ENCODE measurements at places on chromosomes 2 and 18.

DNA sequence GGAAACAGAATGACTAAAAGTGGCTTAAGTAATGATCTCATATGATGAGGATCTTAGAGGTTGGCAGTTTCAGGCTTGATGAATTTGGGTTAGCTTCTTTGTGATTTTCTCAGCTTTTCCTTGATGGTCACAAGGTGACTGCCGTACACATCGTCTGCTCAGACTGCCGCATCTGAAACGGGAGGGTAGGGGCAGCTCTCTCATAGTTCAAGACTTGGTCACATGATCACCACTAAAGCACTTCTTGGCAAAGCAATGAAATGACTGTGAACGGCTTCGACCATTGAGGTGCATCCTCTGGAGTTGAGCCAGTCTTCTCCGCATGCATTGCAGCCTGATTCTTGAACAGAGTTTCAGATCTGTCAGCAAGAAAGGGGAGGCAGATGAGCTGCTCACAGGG is 43.8 kb downstream of the LPIN1 start:
- DNase-seq, result no peak

DNA sequence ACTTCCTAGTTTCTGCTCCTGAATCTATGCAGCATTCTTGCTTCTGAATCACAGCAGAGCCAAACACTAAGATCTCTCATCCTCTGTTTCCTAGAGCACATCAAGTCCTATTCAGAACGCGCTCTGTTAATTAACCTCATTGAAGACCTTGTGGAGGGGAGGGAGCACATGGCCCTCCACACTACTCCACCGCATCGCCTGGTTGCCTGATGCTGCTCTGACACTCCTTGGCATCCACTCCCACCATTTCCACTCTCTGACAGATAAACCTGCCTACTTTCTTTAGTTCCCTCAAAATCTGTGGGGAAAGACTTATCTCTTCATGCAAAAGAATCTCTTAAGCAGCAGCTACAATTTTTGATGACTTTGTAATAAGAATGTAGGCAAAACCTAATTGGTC is 802.3 kb upstream of the GYPC start:
- no peak for DNase-seq

- no peak for DNase-seq
These were observed 157.7 kb downstream of the COL4A4 start for GRCh38 chr2:227006189-227006897.

DNA sequence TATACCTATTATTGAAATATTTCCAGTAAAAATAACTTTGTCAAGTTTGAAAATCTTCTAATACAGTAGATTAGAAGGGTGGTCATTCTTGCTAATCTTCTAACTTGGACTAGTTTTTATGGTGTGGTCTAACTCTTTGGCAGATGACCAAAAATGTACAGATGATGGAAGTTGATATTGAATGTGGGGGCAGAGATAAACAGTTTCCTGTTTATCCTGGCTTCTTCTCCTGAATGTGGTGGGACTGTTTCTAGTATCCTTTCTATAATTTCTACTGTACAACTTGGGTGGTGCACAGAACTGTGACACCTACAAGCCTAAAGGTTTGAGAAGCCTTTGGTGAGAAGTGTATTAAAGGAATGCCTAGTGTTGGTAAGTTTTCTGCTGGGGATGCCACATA is 178.7 kb downstream of the PDE11A start:
- no peak for DNase-seq

- no peak for DNase-seq
These were observed 12.1 kb downstream of the EPAS1 start for GRCh38 chr2:46309052-46309953.

DNA sequence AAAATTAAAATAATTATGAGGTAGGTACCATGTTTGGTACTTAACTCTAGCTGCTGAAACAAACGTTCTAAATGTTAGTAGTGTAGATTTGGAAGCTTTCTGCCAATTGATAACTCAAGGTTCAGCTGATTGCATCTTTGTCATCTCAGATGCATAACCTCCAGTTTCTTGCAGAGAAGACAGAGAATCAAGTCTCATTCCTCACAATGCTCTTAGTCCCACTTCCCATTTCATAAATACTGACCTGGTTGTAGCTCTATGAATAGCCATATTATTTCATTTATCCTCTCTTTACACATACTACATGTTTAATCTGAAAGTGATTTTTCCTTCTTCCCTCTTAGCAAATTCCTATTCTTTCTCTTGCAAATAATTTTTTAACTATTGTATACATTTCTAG is 178.5 kb upstream of the SETBP1 start:
- DNase-seq, result no peak

GRCh38 chr2:85106489-85107180 is 26.6 kb upstream of the TCF7L1 start:
- DNase-seq, result no peak

GRCh38 chr18:55489034-55489986 is 98.7 kb downstream of the TCF4 start:
- no peak for DNase-seq

DNA sequence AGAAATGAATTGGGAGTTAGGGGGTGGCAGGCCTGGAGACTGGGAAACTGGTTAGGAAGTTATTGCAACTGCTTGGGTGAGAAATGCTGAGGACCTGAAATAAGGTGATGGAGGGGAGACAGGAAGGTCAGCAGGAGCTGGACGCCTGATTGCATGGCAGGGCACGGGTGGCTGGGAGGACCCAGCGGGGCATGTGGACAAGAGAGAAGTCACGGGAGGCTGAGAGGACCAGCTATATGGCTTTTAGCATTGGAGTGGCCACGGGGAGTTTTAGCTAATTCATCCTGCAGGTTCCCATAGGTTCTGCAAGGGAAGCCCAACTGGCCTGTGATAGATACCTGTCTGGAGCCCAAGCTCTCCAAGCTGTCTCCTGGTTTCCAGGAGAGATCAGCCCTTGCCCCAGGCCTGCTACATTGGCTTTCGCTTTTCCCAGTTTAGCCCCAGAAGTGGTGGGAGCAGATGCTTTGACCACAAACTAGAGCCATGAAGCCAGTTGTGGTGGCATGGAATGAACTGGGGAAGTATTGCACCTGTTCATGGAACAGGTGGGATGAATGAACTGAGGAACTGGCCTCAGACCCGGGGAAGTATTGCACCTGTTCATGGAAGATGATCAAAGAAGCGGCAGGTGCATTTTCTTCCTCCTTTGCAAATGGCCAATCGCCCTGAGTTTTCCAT is 93.6 kb upstream of the TAF1B start:
- DNase-seq, result no peak

DNA sequence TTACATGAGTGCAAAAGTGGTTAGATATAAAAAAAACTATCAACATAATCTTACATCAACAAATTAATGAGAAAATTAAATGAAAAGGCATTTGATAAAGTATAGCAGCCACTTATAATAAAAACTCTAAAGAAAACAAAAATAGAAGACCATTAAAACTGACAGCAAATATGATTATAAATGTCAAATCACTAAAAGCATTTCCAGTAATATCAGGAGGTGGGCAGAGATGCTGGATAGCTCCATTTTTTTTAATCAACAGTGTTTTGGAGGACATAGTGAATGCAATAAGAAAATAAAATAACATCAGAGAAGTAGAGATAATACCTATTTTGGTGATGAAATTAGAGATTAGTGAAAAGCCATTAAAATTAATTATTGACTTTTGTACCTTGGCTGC is 173.4 kb downstream of the LRRTM4 start:
- DNase-seq, result no peak
